ENCODE measurements at places on chromosomes 7 and 10.

GRCh38 chr7:80053124-80053523 lies 81.5 kb upstream of the GNAI1 start:
- no peak for DNase-seq

- DNase-seq = no peak
Observed at GRCh38 chr10:130567436-130567835, 431.2 kb downstream of the GLRX3 start.

GRCh38 chr10:61765176-61766087 lies 102.7 kb downstream of the CABCOCO1 start:
- no peak for DNase-seq

GRCh38 chr10:13712837-13713581 lies 126.2 kb downstream of the PRPF18 start:
- DNase-seq = peak; percentile 94

- DNase-seq = no peak
Observed at GRCh38 chr10:119201233-119201632, 6.1 kb upstream of the GRK5 start.

GRCh38 chr7:17716816-17717215 lies 223.5 kb downstream of the SNX13 start:
- no peak for DNase-seq

DNA sequence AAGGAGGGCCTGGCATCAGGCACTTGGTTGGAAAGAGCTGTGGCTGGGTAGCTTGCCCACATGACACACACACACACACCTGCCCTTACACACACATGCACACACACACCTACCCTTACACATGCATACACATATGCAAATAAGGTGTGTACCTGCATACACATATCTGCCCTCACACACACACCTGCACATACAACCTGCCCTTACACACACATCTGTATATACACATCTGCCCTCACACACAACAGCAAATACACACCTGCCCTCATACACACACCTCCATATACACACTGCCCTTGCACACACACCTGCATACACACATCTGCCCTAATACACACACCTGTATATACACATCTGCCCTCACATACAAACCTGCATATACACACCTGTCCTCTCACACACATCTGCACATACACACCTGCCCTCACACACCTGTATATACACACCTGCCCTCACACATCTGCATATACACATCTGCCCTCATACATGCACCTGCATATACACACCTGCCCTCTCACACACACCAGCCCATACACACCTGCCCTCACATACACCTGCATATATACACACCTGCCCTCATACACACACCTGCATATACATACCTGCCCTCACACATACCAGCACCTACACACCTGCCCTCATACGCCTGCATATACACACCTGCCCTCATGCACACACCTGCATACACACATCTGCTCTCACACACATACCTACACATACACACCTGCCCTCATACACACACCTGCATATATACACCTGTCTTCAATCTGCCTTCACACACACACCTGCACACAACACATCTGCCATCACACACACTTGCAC lies 82.9 kb downstream of the GRID1 start:
- no peak for DNase-seq

- DNase-seq = no peak
Observed at GRCh38 chr10:111148025-111148424, 71.2 kb downstream of the ADRA2A start.

- no peak for DNase-seq
Observed at GRCh38 chr10:132459301-132460003, 62.5 kb downstream of the PWWP2B start.

GRCh38 chr10:13893926-13894325 lies 307.2 kb downstream of the PRPF18 start:
- DNase-seq = no peak

DNA sequence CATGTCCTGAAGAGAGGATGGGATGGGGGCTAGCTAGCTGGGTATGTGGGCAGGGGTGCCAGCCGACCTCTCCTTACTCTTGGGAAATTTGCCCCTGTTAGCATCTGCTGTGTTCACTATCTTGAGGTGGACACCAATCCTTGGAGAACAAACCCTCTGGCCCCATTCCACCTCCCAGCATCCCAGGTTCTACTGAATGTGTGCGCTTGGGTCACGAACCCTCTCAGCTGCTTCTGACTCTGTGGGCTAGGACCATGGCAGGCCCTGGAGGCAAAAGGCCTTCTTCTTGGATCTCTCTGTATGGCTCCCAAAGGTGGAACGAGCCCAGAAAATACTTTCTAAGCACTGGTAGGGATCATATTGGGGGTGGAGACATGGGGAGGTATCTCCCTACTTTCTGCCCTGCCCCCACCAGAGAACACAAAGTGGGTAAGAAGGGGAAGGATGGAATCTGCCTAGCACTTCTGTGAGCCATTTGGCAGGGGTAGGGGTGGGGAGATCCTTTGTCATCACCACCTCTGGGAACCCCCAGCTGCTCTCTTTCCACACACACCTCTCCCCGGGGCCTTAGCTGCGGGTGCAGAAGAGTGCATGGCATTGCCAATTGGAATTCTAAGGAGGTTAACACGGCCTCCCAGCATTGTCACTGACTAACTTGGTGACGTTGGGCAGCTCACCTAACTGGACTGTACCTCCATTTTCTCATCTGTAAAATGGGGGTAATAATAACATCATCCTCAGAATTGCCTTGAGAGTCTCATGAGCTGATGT lies 7.7 kb downstream of the UNC5B start:
- DNase-seq = no peak

GRCh38 chr7:85125651-85126131 lies 61.2 kb downstream of the SEMA3D start:
- DNase-seq = no peak

- no peak for DNase-seq
Observed at GRCh38 chr7:115658223-115658622, 372.3 kb downstream of the TFEC start.

DNA sequence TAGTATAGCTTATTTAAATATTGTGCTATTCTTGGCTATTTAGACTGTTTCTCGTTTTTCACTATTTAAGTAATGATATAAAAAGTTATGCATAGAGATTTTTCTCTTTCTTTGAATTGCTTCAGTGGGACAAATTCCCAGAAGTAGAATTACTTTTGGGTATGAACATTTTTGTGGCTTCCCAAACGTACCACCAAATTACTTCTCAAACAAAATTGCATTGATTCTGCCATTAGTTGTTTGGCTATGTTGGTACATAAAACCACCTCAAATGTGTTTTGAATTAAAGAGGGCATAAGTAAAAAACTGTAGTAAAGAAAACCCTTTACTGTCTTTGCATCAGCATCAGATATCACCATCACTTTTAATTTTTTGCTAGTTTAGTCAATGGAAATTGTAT lies 31.0 kb downstream of the AKR1B1 start:
- DNase-seq = no peak

DNA sequence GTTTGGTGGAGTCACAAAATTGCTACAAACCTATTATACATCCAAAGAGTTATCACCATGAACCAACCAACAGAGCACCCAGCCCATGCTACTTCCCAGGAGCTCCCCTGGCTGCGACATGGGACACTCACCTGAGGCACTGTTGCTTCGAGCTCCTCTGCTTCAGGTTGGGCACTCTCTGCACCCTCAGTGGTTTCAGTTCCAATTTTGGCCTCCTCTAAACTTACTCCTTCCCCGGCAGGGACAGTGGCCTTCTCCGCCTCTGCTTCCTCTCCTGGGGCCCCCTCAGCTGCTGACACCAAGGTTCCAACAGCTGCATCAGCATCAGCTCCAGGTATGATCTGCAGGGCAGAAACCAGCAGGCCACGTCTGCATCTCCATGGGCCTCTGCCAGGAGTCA lies 120.4 kb upstream of the TARP start:
- no peak for DNase-seq

DNA sequence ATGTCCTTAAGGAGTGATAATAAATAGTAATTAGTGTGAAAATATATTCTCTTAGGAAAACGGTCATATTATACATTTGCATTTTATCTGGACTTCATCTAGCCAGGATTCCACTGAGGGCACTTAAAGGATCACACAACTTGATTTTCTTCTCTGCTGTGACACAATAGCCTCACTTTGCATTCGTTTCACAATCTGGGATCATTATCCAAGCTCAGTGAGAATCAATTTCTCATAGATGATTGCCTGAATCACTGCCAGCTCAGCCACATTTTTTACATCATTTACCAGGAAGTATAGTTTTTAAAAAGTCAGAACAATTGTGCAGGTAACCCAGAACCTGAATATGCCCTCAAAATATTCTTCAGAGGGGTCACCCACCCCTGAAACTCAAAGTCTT lies 68.9 kb downstream of the PTPRZ1 start:
- no peak for DNase-seq

GRCh38 chr7:124071843-124072242 lies 39.0 kb upstream of the TMEM229A start:
- DNase-seq = no peak

- no peak for DNase-seq
Observed at GRCh38 chr10:70312249-70312648, 28.4 kb upstream of the NPFFR1 start.

DNA sequence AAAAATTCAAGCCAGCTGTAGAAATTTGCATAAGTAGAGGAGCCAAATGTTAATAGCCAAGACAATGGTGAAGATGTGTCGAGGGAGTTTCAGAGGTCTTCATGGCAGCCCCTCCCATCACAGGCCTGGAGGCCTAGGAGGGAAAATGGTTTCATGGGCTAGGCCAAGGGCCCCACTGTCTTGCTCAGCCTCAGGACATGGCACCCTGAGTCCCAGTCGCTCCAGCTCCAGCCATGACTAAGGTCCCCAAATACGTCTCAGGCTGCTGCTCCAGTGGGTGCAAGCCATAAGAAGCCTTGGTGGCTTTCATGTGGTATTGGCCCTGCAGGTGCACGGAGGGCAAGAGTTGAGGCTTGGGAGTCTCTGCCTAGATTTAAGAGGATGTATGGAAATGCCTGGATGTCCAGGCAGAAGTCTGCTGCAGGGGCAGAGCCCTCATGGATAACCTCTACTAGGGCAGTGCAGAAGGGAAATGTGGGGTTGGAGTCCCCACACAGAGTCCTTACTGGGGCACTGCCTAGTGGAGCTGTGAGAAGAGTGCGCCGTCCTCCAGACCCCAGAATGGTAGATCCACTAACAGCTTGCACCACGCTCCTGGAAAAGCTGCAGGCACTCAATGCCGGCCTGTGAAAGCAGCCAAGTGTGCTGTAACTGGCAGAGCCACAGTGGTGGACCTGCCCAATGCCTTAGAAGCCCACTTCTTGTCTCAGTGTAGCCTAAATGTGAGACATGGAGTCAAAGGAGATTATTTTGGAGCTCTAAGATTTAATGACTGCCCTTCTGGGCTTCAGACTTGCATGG lies 19.2 kb downstream of the TBATA start:
- DNase-seq = no peak

GRCh38 chr7:141792526-141792925 lies 2.5 kb downstream of the TAS2R5 start:
- DNase-seq = no peak

GRCh38 chr10:17479015-17479615 lies 24.7 kb upstream of the ST8SIA6 start:
- no peak for DNase-seq

GRCh38 chr10:100468978-100469377 lies 6.2 kb downstream of the WNT8B start:
- no peak for DNase-seq

- no peak for DNase-seq
Observed at GRCh38 chr10:23927576-23928325, 281.2 kb upstream of the KIAA1217 start.

DNA sequence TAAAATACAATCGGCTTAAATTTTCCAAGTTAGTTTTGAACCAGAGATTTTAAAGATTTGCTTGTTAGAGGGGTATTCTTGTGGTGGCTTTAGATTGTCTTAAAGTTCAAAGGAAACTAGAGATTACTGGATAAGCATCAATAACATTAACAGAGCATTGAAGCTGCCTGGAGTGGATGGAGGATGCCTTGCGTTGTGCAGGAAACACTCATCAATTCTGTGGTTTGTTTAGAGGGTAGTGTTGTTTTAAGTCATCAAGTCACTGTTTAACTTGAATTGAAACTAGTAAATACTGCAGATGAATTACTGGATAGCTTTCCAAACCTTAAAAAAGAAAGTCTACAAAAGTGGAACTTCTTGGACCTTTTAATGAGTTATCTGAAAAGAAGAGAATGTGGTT lies 218.6 kb downstream of the CELF2 start:
- no peak for DNase-seq

DNA sequence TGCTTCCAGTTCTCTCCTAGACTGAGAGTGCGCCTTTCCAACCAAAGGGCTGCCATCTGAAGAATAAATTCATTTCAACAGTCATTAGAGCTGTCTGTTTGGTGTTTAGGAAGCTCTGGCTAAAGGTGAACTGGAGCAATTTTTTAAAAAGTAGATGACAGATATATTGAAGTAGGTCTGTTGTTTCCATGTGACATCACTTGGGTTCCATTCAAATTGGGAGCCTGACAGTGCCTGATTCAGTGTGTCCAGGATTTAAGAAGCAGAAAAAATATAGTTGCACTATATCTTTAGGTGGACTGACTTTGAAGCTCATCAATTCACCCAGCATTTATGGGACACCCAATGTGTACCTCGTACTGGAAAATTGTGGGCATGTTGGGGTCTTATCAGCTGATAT lies 367.7 kb downstream of the BBS9 start:
- no peak for DNase-seq

DNA sequence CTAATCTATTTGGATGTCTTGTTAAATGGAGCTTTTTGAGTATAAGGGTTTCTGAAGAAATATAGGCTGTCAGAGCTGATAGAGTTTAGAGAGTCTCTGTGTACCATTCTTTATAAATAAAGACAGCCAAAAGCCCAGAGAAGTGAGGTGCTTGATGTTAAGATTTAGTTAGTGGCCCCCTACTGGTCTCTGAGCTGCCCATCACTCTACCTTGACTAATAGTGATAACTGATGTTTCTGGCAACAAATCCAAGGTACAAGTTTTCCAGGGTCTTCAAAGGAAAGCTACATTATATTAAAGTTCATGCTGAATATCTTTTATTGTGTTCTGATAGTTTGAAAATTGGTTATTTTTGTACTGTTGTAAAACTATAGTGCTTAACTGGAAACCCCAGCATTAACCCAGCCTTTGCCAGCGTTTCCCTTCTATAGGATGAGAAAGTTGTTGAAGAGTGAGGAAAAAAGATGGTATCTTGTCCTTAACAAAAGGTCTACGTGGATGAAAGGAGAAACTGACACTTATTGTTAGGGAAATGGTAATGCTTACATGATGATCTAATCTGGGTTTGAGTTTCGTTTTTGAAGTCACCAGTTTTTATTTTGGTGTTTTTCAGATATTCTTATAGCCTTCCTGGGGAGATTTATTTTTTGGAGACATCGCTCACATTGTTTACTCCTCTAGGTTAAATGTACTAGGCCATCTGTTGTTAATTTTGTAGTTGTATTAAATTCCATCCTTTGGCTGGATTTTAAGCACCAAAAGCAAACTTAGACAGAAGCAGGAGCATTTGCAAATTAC lies 79.0 kb downstream of the AUTS2 start:
- DNase-seq = peak; percentile 13
